Kasumi-1 (cell line): ENCODE measurements at places on chromosomes 2 and 18.

GRCh38 chr2:236219411-236219810, 44.8 kb downstream of the ASB18 start:
- DNase-seq: no peak

GRCh38 chr2:221455214-221455613, 116.9 kb downstream of the EPHA4 start:
- DNase-seq: no peak

- no peak for DNase-seq
These were observed 68.1 kb upstream of the STK39 start for GRCh38 chr2:168315331-168316072.

DNA sequence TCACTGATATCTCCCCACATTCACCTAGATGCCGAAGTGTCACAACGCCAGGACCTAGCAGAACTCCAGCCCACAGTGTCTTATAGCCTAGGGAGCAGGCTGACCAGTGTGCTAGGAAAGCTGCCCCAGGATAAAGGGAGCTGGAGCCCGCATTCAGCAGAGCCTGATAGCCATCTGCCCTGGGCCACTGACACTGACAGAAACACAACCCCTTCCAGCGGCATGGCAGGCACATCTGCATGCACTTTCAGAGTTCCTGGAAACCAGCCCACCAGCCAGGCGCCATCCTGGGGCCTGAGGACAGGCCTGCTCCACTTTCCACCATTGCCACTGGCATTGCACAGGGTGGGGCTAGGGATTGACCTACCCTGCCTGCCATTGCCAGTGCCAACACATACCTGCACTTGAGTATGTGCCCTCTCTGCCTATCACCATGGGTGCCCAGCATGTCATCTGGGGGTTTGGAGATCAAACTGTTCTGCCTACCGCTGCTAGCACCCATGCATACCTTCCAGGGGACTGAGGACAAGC, 290.1 kb upstream of the KLHL14 start:
- no peak for DNase-seq

DNA sequence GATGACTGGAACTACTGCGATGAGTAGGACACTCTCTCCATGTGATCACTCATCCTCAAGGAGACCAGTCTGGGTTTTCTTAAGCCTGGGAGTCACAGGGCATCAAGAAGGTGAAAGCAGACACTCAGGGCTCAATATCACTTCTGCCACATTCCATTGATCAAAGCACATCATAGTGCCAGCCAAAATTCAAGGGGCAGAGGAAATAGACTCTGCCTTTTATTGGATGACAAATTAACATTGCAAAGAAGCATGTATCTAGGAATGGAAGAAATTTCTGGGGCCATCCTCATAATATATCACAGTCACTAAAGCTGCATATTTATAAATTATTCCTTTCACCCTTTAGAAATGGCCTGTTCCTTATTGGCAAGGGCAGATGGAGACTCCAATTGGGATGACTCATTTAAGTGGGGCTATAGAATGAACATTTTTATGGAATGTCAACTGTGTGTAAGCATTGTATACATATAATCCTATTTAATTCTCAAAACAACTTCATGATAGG, 114.8 kb upstream of the CDC42EP3 start:
- no peak for DNase-seq

DNA sequence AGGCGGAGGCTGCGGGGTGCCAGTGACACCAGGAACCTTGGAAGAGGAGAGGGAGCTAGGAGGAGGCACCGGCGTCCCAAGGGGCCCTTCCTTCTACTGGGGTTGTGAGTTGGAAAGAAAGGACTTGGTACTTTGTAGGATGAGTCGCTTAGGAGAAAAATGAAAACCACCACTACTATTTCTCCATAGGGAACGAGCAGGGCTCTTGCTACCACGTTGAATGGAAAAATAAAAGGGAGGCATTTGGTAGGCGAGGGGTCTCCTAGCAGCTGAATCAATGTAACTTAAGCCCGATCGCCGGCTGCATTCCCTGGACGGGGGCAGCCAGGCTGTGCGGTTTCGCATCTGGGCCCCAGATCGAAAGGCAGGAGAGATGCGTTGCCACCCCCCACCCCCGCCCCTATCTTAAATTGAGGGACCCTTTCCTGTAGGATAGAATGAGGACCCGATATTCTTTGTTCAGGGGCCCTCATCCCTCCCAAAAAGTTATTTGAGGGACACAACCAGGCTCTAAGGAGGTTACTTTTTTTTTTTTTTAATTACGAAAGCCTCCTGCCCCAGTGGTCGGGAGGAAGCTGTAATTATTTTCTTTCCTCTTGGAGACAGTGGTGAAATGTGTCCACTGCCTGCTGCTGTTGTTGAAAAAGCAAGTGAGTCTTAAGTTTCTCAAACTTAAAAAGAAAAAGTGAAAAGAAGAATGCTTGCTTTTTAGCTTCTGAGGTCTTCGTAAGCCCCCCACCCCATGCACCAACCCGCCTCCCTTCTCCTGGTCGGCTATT, 1.3 kb downstream of the IGFBP2 start:
- DNase-seq: no peak

DNA sequence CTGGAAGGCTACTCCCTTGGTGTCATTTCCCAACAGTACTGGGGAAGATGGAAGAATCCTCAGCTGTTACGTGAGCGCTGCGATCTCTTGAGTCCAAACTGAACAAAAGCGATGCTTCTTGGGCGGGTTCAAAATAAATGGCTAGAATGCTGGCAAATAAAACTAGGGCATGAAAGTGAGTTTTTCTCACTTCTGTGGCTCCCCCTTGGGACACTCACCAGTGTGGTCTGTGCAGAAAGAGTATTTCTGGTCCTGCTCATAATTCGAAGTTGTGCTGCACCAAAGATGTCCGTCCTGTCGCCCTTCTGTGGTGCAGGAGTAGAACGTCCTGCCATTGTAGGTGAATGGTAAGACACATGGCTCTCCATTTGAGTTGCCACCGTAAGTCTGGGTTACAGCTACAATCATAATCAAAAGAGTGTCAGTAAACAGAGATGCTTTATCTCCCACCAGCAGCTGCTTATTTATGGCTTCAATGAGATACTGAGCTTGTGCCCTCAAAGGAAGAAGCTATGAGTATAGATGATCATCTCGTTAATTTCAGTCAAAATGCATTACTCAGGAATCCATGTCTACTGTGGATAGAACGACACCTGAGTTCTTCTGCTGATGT, 11.8 kb downstream of the FN1 start:
- no peak for DNase-seq
